ENCODE measurements at places on chromosomes 11 and 22.

DNA sequence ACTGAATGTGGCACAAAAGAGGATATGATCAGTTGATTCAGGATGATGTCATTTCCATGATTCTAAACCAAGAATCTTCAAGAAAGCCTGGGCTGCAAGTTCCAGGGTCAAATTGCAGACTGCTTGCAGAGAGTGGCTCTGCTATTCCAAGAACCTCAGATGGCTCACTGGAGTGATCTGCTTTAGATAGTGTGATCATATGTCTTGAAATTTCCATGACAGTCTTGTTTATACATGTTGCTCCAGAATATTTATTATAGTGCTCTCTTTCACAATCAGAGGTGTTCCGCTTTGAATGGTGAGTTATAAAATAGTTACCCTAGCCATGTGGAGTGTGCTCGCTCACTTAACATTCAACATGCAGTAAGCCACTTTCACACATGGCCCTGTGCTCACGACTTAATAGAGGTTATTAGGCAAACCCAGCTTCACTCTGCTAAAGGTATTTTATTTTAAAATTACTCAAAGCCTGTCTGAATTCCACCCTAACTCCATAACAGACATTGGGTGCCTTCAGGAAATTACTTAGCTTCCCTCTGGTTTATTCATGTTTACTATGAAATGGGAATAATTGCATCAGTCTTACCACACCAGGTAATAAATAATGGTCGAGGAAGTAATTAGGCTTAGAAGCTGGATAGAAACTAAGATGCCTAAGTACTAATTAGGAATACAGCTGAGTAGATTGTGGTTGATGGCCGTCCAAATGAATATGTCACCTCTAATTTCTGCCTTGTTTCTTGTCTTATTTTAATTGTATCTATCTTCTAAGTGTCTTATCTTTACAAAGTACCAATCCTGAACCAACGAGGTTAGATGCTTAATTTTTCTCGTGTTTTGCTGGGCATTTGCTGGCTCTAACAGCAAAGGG, 187.9 kb downstream of the ETS1 start:
- no peak for DNase-seq

- no peak for DNase-seq
Measured at GRCh38 chr11:134677397-134677822, 265.4 kb upstream of the B3GAT1 start.

- DNase-seq: peak; percentile 80
Measured at GRCh38 chr11:113992459-113993110, 17.7 kb downstream of the HTR3A start.

DNA sequence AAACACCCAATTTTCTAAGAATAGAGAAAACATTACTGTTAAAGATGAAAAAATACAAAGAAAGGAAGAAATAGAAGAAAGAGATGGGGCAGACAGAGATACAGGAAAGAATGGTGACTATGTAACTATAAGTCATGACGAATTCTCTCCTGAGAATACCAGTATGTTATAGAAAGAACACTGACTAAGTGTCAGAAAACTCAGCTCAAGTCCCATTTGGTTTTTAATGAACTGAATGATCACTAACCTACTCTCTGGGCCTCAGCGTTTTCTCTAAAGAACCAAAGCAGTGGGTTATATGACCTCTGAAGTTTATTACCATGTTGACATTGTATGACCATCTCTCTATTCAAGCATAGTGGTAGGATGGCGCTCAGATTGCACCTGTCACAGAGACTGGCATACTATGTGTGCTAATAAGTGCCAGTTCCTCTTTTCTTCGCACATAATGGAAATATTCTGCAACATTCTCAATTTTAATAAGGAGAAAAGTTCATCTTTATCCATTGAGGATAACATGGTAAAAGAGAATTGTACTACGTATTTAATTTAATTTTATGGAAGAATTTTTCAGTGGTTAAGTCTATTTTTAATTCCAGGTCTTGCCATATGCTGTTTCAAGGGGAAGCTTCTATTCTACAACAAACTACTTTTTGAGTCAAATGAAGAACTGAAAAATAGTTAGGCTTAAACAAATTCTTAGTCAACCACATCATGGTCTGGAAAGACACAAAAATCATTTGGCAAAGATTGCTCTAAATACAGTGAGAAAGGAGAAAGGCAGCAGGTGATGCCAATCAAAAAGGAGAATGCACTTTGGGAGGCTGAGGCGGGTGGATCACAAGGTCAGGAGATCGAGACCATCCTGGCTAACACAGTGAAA, 25.0 kb upstream of the EED start:
- DNase-seq: no peak

DNA sequence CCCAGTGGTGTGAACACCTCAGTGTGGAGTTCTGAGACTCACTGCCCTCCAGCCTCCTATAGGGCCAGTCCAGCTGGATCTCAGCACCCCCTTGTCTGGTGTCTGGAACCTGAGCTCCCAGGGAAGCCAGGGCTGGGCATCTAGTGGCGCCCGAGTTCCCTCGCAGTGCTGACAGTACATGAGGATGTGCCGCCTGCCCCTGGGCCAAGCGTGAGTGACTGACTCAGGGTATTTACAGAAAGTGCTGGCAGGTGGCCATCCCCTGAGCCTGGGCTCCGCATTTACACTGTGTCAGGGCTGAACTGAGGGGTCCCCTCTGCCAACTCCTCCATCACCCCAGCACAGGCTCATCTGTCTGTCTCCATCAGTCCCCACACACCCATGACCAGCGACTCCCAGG, 185.3 kb downstream of the BRD1 start:
- DNase-seq: no peak

GRCh38 chr11:14114786-14115185, 152.3 kb downstream of the SPON1 start:
- DNase-seq: no peak

- DNase-seq: no peak
Measured at GRCh38 chr11:14251754-14252153, 107.2 kb downstream of the RRAS2 start.

GRCh38 chr22:37206841-37207821, 5.1 kb downstream of the SSTR3 start:
- no peak for DNase-seq

DNA sequence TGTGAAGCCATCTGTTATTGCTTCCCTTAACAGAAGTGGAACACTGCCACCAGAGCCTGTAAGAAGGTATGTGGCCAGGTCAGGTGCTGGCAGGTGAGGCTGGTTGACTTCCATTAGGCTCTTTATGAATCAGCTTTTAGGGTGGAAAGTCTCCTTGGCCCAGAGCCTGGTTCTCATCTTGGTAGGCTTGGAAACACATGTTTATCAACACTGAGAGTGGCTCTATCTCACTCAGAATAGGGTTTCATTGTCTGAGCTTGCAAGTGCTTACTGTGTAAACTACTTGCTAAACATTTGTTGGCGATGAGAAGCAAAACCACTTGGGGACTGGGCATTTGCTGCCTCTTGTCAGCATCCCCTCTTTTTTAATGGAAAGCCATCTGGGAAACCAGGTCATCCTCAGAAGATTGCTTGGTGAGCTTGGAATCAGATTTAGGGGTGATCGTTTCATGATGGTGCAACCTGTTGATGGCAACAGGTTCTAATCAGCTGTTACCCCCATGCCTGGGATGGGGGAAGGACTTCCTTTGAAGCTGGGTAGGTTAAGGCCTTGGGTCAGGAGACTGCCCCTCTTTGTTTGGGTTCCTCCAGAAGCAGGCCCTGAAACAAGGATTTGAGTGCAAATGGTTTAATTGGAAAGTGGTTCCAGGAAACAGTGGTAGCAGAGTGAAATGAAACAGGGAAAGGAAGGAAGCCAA, 75.0 kb upstream of the AMPD3 start:
- peak; percentile 34 for DNase-seq

GRCh38 chr11:75504501-75504900, 21.2 kb downstream of the GDPD5 start:
- DNase-seq: no peak

GRCh38 chr11:121485216-121485615, 32.4 kb upstream of the SORL1-AS1 start:
- no peak for DNase-seq

- DNase-seq: no peak
Measured at GRCh38 chr11:111606986-111607385, 4.7 kb downstream of the SIK2 start.

DNA sequence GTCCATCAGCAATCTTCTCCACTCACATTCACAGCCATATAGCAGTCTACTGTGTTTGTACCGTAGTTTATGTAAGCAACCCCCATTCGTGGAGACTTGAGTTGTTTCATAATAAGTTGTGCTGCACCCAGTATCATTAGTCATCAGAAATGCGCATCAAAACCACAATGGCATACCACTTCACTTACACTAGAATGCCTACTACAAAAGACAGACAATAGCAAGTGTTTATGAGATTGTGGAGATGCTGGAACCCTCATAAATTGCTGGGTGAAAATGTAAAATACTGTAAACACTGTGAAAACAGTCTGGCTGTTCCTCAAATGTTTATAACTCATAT, 133.3 kb downstream of the ATXN10 start:
- no peak for DNase-seq

GRCh38 chr22:20088263-20088648, 8.2 kb downstream of the DGCR8 start:
- no peak for DNase-seq
